ENCODE measurements at places on chromosomes 2 and 18.

GRCh38 chr2:20299113-20299512 is 51.5 kb downstream of the PUM2 start:
- no peak for DNase-seq

- no peak for DNase-seq
Measured at GRCh38 chr18:48721312-48721711, 182.5 kb downstream of the CTIF start.

GRCh38 chr18:55576001-55576400 is 12.0 kb downstream of the TCF4 start:
- DNase-seq, result peak; percentile 12

GRCh38 chr2:158266111-158266510 is 164.4 kb downstream of the UPP2 start:
- DNase-seq, result no peak

DNA sequence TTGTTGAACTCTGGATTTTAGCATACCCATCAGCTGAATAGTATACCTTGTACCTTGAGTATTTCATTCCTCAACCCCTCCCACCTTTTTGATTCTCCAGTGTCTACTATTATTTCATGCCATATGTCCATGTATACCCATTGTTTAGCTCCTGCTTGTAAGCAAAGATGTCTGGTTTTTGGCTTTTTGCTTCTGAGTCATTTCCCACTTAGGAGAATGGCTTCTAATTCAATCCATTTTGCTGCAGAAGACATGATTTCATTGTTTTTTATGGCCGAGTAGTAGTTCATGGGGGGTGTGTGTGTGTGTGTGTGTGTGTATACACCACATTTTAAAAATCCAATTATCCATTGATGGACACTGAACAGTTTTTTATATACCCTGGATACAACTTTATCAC is 24.3 kb upstream of the MOCOS start:
- DNase-seq, result no peak

- no peak for DNase-seq
Measured at GRCh38 chr2:235064976-235065375, 113.2 kb downstream of the SH3BP4 start.

- DNase-seq, result no peak
Measured at GRCh38 chr2:229586012-229586411, 128.3 kb downstream of the DNER start.

DNA sequence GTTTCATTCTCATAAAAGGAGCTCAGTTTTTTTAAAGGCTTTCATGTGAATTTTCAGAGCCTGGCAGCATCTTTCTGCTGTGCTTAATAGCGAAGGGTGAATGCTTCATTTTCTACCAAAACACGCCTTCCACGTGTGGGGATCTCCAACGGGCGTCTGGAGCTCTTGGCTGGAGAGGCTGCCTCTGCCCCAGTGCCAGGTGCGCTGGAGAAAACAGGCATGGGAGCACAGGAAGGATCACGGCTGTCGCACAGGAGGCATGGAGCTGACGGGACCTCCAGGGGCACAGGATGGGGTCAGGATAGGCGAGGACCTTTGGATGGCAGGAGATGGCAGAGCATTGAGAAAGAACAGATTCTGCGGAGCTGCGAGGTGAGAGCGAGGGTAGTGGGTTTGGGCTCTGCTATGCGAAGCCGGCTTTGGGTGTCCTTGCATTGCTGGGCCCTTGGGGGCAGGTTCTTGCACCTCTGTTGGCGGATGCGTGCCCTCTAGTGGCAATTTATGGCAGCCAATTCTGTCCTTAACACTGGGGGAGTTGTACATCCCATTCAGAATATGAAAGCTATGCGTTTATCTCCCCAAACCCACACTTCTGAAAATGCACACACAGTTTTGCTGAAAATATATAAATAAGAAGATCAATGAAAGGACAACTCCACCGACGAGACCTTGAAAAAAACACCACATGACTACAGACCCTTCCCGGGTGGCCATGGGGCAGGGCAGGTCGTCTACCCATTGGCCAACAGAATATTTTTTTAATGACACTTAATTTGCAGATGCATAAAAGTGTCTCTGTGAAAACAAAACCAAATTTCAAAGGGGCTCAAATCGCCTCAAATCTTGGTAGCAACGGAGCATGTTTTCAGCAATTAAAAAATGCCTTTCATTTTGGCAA is 90.4 kb upstream of the SLC35G4 start:
- DNase-seq, result peak; percentile 88

DNA sequence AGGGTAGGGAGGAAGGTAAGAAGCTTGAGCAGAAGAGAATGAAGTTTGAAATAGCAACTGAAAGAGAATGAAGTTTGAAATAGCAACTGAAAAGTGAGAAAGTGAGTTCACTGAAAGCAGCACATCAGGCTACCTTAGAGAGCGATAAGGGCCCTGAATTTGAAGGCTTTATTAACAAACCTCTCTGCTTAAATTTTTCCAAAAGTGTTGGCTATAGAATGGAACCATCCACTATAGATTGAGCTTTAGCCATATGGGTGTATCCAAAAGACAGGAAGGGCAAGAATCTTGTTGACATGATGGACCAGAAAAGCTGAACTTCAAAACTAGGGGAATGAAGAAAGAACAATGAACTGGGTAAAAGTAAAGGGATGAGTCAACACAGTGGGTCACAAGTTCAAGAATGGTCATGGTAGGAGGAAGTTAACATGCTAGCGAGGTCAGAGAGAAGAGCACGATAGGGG is 122.5 kb downstream of the ASXL3 start:
- DNase-seq, result peak; percentile 72

GRCh38 chr18:59566533-59566971 is 130.7 kb downstream of the CCBE1 start:
- no peak for DNase-seq

GRCh38 chr2:26567534-26567933 is 73.6 kb downstream of the CIB4 start:
- DNase-seq, result no peak

DNA sequence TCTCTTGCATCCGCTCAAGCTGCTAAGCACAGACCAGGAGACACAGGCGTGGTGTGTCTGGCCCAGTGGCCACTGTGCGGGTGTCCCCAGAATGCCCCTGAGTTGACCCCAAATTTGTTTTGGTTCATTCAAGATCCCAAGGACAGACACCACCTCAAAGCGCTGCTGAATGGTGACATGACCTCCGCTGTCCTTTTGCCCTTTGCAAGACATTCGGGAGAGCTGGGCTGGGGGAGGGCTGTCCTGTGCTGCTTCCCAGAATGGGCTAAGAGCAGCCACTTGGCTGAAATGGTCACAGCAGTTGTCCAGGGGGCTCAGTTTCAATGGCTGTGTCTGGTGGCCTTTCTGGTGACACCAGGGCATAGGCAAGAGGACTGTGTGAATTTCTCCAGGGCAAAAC is 84.1 kb downstream of the SMIM21 start:
- no peak for DNase-seq

GRCh38 chr2:16974688-16975087 is 309.1 kb upstream of the CYRIA start:
- no peak for DNase-seq

- DNase-seq, result no peak
Measured at GRCh38 chr2:120464448-120464931, 118.6 kb downstream of the INHBB start.

DNA sequence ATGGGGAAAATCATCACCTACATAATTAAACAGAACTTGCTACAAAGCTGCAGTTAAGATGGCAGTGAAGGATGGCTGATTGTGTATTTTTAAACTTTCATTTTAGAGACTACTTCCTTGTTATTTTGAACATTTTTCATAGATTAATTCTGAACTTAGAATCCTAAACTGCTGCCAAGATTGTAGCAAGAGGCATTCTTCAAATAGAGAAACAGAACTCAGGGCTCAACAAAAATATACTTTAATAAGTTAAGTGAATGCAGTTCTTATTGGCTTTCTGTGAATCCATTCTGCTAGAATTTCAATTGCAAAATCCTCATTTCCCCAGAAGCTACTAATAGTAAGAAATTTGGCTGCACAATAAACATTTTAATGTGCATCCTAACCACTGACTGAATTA is 160.3 kb downstream of the L3MBTL4 start:
- DNase-seq, result no peak

GRCh38 chr18:24975496-24976372 is 376.2 kb downstream of the ZNF521 start:
- DNase-seq, result no peak

GRCh38 chr2:145593991-145594614 is 1074.2 kb upstream of the ZEB2 start:
- no peak for DNase-seq

DNA sequence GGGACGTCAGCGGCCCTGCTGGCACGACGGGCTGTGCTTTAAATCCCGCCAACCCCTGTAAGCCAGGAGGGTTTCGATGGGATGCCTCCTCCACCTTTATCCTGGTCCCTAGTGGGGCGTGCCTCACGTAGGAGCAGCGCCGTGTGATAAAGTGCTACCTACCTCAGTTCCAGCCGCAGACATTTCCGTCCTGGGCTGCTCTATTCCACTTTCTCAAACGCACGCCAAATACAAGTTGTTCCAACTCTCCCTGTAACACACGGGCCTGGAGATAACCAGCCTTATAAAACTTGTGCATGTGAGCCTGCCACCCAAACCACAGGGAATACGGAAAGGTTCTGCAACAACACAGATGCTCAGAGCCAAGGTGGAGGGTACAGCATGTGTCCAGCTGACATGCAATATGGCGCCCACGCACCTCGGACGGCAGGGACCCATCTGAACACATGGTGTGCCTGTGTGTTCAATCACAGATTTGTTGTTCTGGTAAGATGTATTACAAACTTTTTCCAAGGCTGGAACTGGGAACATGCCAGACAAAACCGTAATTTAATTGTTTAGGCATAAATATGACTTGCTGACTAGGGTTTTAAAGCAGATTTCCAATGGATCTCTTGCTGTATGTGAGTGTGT is 47.7 kb downstream of the ZNF516 start:
- DNase-seq, result no peak

- DNase-seq, result no peak
Measured at GRCh38 chr2:44612276-44612675, 250.5 kb downstream of the CAMKMT start.

DNA sequence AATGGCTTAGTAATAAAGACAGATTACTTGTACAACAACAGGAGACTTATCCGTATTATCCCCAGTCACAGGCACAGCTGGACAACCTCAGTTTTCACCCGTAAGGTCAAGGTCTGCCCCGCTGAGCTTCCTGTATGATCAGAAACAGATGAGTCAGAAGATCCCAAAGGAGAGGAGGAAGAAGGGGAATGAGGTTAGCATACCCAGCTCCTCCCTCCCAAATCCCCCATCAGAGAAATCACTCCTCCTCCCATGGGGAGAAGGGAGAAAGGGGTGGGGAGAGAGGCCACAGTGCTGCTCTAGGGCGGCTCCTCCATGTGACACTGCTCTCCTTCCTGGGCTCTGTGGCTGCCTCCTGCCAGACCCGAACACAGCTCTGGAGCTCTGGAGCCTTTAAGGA is 53.8 kb upstream of the SPTBN1 start:
- DNase-seq, result no peak

GRCh38 chr18:8084160-8084559 is 517.0 kb downstream of the PTPRM start:
- DNase-seq, result peak; percentile 10

GRCh38 chr2:224046752-224047151 is 7.7 kb upstream of the SERPINE2 start:
- DNase-seq, result no peak

- DNase-seq, result peak; percentile 34
Measured at GRCh38 chr2:111057721-111058120, 63.0 kb upstream of the BCL2L11 start.

DNA sequence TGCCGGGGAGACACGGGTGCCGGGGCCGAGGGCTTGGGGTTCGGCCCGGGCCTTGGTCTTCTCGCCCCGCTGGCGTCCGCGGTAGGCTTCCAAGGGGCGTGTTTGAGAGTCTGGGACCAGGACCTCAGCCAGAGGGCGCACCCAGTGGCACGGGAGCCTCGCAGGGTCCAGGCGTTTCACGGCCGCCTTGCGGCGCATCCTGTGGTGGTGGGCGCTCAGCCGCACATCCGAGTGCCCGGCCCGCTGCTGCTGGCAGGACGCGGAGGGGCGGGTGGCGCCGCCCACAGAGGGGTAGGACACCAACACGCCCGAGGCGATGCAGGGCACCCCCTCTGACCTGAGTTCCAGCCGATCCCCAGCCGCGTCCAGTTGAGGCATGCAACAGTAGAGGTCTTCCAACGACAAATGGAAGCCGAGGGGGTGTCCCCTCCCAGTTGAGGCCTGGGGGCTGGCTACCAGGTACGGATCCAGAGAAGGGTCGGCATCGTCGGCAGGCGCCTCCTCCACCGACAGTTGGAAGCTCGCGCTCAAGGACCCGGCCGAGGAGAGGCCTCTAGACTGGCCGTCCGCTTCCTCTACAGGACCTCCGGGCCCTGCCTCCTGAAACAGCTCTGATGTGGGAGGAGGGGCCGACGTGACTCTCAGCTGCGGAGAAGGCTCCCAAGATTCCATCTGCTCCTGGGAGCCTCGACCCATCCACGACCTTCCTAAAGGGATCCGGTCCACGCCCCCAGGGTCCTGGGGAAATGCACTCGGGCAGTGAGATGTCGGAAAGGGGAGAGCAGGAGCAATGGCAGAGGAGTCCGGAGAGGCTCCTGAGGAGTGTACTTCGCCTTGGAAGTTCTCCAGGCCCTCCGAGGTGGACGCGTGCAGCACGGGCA is 6.3 kb downstream of the C2orf81 start:
- DNase-seq, result no peak

DNA sequence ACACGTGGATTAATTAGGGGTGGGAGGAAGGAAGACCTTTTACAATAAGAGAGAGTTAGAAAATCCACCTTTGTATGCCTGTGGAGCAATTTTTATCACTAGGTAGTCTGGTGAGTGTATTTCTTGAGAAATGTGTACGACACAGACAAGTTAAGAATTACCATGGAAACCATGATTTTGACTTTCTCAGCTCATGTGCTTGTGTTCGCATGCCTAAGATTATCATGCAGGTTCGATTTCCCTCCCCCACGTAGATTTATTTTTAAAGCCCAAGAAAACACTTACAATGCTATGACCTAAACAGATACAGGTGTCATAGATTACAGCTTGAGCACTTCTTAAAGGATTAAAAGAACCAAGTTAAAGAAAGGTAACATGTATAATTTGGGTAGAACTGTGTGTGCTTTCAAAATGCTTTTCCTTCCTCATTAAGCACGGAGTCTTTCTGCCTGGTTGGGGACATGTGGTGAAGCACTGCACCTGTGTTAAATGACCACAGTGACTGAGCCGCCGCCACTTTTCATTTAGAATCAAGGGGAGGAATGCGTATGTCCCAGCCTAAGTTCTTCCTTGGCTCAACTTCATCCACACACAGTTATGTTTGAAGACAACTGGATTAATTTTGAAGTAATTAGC is 16.6 kb downstream of the SERTAD2 start:
- peak; percentile 80 for DNase-seq

DNA sequence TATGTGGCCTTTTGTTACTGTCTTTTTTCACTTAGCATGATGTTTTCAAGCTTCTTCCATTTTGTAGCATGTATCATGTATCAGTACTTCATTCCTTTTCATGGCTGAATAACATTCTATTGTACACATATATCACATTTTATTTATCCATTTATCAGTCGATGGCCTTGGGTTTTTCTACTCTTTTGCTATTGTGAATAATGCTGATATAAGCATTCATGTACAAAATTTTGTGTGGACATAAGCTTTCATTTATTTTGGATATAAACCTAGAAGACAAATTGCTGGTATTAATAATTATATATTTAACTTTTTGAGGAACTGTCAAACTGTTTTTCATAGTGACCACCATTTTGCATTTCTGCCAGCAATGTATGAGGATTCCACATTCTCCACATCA is 201.1 kb downstream of the ACTR3 start:
- DNase-seq, result no peak

- DNase-seq, result no peak
Measured at GRCh38 chr2:73385123-73385503, 523 bp upstream of the ALMS1 start.

GRCh38 chr18:76480913-76481312 is 14.1 kb downstream of the ZNF516 start:
- DNase-seq, result no peak

- DNase-seq, result no peak
Measured at GRCh38 chr2:169260846-169261642, 101.3 kb downstream of the LRP2 start.
